ENCODE measurements at places on chromosomes 2 and 18.

DNA sequence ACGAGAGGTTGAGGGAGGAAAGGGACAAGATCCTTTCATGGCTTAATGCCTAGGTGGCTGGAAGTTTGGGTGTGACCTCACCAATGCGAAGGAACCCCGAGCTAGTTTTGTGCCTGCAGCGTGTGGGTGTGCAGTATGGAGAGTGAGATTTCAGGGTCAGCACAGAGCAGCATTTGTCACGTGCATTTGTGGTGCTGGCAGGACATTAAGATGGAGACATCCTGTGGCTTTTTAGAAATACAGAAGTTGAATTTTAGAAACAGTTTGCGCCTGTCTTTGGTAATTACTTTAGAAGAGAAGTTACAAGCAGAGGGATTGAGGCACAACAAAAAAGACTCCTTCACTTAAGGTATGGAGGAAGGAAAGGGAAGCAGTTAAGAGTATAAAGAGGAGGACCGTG, 258.2 kb upstream of the THUMPD2 start:
- no peak for DNase-seq

GRCh38 chr2:109456776-109457175, 157.0 kb downstream of the SEPTIN10 start:
- DNase-seq: no peak

DNA sequence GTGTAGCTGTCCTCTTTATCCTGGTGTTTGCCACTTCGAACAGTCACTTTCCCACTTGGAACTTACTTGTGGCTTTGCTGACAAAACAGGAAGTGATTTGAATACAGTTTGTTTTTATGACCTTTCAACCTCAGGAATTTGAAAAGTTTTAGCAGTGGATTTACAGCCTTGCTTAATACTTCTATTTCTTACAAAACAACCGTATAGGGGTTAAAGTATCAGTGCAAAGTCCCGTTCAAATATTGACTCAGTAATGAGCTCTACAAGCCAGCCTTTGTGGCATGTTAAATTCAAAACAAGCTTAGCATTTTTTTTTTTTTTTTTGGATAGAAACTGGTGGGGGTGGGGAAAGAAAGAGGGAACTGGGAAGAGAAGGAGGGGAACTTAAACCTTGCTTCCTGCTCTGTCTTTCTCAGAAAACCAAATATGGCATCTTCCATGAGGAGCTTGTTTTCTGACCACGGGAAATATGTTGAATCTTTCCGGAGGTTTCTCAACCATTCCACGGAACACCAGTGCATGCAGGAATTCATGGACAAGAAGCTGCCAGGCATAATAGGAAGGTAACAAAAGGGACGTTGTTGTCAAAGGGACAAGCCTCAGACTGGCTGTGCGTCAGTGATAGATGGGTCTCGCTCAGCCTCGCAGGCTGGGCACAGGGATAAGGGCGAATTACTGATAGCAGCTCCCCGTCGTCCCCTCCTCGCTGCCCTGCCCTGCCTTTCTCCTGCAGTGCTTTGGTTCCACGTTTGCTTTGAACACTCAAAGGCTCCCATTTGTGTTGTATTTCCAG, at the start of gene HNMT:
Gene HNMT (plus strand): TSS at position 408 of the 793 bp plus-strand sequence. CDS start 19 bp downstream, at position 427.
- no peak for DNase-seq

- DNase-seq: no peak
Observed at GRCh38 chr2:239551206-239551605, 150.4 kb upstream of the HDAC4 start.

DNA sequence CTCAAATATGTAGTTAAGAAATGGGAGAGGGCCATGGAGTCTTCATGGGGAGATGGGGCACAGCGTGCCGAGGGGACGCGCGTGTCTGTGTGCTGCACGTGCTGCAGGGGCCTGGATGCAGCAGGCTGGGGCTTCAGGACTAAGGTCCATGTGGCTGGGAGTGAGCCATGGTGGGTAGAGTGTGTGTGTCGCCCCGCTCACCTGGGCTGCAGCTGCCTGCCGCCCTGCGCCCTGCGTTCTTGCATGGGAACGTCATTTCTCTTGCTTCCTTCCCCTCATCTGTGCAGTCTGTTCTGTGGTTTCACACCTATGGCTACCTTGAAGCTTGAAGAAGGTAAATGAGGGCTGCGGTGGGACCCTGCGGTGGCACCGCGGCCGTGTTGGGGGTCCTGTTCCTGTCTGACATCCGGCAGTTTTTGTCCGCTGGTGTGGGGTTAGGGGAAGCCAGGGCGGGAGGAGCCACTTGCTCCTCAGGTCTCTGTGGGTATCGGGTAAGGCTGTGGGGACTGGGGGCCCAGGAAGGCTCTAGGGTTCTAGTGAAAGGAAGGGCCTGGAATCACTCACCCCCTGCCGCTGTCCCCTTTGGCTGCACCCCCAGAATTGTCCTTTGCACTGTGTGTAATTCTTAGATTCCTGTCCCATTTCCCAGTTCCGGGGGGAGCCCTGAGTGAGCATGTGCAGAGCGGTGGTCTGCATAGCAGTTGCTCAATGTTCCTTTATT, 54.1 kb upstream of the HS6ST1 start:
- DNase-seq: no peak

- no peak for DNase-seq
Observed at GRCh38 chr2:84697895-84698294, 181.6 kb downstream of the DNAH6 start.

GRCh38 chr2:43509886-43510285, 86.0 kb downstream of the THADA start:
- no peak for DNase-seq

- no peak for DNase-seq
Observed at GRCh38 chr2:229201521-229201920, 69.6 kb downstream of the PID1 start.

DNA sequence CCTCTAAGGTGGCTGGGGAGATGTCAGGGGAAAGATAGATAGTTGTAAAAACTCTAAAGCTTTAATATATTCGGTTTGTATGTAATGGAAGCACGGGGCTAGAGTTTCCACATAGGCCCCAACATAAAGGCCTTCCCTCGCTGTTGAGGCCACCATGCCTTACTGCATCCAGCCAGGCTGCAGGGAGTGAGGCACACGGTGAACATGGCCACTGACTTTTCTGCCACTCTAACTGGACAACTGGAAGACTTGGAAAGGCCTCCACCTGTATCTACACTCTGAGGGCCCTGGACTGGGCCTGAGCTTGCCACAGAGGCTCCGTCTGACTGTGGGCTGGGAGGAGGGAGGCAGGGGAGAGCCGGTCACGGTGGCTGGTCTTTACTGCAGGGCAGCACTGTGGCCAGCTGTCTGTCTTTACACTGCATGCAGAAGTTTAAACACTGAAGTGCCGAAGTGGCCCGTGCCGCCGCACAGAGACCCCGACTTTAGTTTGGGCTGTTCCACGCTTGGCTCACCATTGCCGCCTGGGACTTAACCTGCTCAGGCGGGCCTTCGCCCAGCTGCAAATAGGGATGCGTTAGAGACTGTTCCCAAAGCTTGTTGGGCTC, 66.7 kb downstream of the EMILIN2 start:
- DNase-seq: no peak

DNA sequence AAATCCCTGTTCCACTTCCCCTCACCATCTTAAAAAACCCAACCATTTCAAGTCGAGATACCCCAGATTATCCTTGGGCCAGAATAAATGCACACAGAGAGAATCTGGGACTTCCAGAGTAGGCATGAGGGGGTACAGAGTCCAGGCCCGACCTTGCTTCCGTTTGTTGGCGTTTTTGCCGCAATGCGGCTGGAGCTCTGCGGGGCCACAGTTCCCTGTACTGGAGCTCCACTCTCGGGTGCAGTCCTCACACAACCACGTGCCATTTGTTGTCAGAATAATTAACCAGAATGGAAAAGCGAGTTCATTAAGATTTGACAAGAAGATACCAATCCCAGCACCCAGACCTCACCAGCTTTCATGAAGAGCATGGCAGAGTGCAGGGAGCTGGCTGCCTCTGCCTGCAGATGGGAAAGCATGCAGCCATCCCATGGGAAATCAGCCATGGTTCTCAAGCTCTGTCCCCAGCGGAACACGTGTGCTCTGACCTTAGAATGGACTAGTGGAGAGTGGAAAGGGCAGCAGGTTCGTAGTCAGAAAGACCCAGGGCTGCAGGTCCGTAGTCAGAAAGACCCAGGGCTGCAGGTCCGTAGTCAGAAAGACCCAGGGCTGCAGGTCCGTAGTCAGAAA, 472.8 kb downstream of the EIPR1 start:
- DNase-seq: no peak

- no peak for DNase-seq
Observed at GRCh38 chr2:45450634-45451033, 160.4 kb downstream of the SRBD1 start.

- DNase-seq: peak; percentile 58
Observed at GRCh38 chr2:64609227-64609941, 44.3 kb downstream of the SERTAD2 start.

DNA sequence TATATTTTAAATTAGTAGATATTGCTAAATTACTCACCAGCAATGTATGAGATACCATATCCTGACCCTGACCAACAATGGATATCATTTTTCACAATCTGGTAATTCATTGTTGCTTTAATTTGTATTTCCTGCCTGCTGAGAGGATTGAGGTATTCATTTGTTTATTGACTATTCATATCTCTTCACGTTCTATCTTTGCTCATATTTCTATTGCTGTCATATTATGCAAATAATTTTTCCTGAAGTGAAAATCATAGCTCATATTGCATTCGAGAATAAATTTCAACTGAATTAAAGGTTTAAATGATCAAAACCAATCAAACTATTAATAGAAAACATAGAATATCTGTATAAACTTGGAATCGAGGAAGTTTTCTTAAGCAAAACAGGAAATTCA, 31.0 kb downstream of the INO80D start:
- no peak for DNase-seq

DNA sequence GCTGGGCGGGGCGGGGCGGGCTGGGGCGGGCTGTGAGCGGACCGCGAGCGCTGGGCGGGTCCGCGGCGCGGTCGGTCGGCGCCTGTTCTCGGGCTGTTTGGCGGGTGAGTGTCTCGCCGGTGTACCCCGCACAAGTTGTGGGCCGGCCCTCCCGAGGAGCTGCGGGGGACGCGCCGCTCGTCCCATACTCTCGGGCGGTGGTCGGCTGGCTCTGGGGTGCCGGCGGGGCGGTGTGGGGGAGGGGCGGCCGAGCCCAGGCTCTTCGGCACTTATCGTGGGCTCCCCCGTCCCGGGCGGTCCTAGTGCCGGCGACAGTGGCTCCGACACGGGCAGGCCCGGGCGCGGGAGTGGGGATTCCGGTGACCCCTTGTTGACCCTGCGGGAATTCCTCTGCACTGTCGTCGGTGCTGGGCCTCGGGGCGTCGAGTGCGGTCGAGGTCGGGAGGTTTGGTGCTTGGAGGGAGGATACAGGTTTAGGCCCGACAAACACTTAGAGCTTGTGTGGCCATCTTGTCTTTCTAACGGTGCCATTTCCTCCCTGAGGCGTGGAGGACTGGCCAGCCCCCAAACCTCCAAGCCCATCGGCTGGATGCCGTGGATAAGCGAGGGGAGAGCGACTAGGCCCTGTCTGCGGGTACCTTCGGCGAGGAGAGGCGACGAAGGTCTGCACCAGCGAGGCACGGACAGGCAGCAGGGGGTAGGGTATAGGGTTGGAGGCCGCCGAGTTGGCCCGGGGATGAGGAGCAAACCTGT, at the start of gene SEPTIN2:
Gene SEPTIN2 (plus strand): TSS at position 47 of the 753 bp plus-strand sequence. CDS start 8,308 bp downstream, outside the sequence.
- DNase-seq: peak; percentile 67

GRCh38 chr2:224946895-224947294, 95.4 kb downstream of the DOCK10 start:
- DNase-seq: no peak

- no peak for DNase-seq
Observed at GRCh38 chr2:75592888-75593287, 32.1 kb upstream of the EVA1A start.

GRCh38 chr2:38178556-38179419, 102.8 kb upstream of the CYP1B1 start:
- DNase-seq: no peak

DNA sequence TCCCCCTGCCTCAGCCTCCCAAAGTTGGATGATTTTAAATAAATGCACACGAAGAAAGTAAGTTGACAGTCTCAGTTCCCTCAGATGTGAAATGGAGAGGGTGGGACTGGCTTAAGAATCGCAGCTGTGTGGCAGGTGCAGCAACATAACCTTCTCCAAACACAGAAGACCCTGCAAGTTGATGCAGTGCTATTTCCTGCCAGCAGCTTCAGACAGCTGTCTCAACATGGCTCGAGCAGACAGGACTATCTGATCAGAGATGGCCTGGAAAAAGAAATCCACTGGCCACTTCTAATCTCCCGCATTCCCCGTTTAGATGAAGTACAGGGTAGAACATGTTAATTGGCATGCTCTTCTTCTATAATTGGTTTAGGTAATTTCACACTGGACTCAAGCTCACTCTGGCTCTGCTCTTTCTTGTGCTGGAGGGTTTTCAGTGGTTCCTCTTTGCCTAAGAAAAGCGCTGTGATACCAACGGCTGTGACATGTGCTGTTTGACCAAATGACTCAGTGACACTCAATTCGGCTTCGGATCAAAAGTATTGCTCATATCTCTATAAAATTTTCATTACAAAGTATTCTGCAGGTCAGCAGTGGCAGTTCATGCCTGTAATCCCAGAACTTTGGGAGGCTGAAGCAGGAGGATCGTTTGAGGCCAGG, 40.2 kb downstream of the MYOM1 start:
- DNase-seq: no peak

DNA sequence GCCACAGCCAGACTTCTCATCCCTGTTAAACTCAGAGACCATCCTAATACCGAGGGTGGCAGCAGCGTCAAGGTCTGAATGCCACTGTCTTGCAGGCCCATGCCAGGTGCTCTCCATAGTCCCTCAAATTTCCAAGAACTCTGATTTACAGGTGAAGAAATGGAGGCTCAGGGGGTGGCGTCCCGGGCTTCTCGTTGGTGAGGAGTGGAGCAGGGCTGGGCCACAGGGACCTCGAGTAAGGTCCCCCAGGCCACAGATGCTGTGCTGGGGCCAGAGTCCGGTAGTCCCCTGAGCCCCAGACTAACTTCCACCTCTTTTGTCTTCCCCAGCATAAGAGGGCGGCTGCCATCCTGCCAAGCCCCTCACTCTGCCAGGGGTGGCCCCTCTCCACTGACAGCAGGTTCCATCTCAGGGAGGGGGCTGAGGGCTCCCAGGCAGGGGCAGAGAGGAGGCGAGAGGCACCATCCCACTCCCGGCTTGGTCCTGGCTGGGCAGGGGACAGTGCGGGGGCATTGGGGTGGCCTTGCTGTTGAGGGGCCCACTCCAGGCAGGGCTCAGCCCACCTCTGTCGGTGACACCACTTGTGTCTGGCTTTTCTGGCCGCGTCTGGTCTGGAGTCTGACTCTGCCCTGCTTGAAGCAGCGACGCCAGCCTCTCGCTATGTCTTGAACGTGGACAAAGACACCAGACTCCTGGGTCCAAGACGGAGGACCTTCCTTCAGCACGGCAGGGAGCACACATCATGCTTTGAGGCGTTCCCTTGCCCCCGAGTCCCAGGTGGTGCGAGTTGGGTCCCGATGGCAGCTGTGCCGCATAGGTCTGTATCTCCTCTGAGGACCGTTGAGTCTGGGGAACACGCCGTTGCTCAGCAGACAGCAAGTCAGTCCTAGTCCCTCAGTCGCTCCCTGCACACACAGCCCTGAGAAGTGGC, 15.9 kb upstream of the KLHL30 start:
- DNase-seq: no peak

DNA sequence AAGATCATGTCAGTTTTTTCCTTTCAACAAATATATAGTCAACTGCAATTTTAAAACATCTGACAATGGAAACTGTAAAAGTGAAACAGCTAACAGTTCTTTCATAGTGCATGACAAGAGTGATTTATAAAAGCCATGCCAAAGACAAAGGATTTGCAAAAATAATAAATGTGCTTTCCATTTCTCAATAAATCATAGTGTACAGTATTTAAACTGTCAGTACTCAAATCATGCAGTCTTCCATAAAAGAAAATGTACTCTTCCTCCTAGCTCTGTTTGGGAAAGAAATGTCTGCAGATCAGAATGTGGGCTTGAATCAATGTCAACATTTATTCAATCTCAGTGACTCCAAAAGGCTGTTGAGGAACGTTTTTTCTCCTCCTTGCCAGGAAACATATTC, 131.7 kb upstream of the PDE1A start:
- DNase-seq: no peak
